ENCODE measurements at places on chromosomes 12 and 14.

- DNase-seq, result no peak
Measured at GRCh38 chr14:96748362-96748761, 48.8 kb upstream of the VRK1 start.

DNA sequence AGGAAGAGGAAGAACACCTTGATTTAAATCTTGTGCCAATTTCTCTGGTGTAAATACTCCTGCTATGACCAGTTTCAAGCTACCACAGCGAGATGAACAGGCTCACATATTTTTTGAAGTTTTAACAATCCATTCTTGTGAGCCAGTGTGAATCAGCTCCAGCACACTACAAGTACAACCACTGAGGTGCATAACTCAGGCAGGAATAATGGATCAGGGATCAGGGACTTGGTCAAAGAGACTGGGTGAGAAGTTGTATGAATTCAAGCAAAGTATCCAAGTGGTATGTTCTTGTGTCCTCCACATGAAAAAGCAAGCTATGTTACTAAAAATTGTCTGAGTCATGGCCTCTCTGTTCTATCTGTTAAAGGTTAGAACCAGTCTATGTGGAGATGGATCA, 35.2 kb upstream of the KITLG start:
- no peak for DNase-seq

DNA sequence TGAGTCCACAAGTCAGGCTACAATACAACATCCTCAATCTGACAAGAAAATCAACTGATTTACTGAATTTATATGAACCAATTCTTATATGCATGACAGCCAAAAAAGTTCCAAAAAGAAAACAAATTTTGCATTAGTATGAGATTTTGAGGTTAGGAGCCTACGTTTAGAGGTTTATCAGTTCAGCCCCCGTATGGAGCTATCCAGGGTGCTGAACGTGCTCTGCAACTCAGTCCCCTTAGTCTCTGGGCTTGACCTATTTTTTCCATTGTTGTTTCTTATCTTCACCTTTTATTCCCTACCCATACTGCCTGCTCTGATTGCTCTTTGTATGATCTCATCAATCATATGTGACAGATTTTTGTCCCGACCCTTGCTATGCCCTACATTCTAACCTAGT, 693.0 kb downstream of the NRXN3 start:
- DNase-seq, result peak; percentile 37

DNA sequence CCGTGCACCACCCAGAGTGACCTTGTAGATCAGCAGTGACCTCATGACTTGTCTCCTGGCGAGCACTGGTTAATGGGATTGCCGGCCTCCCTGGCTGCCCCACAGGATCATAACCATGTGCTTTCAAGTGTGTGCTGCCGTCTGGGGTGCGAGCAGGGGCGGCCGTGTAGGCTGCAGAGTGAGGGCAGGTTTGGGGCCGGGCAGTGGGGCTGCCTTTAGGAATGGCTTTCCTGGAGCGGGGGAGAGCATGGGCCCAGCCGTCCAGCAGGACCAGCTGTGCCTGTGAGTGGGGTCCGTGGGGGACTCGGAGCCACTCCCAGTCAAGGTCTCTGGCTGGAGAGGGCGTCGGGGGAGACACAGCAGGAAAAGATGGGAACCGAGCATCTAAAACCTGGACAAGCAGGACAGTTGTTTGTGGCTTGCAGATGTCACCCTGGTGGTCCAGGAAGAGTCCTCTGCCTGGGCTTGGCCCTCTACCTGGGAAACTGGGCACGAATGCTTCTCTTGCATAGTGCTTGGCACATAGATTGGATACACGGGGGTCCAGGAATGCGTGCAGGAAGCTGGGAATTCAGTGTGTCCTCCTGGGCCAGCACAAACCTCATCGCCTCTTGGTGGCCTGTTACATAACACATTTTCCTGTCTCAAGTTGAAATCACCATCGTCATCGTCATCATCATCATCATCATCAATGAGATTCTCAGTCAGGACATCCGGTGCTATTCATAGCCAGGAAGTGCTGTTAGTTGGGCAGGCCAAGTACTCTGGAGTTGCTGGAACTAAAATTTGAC, 96.0 kb downstream of the ADGRD1 start:
- DNase-seq, result no peak

DNA sequence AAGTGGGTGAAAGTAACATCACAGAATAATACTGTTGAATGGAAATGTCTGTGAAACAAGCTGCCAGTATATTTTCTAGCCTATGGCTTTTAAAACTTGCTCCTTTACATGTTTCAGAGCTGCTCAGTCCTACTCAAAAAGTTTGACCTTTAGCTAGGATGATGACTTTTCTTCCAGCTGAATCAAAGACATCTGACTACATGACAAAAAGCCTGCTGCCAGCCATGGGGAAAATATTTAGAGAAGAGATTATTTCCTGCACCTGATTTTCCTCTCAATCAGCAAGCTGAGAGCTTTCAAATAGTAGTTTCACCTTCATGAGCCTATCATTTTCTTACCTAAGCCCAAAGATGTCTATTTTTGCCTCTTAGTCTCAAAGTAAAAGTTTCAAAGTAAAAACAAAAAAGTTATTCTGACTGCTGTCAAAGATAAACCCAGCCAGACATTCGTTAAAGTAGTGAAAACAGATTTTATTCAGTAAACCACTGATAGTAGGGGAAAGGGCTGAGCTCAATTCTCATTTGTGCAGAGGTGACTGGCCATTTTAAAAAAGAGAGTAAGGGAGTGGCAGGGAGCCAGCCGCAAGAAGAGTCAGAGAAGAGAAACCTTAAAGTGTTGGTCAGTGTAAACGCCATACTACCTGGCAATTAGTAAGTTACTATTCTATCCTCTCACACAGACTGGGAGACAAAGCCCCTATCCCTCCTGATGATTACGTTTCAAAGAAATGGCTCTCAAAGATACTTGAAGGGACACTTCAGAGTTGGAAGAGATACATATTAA, 2.2 kb downstream of the ATP6V1D start:
- DNase-seq, result no peak

DNA sequence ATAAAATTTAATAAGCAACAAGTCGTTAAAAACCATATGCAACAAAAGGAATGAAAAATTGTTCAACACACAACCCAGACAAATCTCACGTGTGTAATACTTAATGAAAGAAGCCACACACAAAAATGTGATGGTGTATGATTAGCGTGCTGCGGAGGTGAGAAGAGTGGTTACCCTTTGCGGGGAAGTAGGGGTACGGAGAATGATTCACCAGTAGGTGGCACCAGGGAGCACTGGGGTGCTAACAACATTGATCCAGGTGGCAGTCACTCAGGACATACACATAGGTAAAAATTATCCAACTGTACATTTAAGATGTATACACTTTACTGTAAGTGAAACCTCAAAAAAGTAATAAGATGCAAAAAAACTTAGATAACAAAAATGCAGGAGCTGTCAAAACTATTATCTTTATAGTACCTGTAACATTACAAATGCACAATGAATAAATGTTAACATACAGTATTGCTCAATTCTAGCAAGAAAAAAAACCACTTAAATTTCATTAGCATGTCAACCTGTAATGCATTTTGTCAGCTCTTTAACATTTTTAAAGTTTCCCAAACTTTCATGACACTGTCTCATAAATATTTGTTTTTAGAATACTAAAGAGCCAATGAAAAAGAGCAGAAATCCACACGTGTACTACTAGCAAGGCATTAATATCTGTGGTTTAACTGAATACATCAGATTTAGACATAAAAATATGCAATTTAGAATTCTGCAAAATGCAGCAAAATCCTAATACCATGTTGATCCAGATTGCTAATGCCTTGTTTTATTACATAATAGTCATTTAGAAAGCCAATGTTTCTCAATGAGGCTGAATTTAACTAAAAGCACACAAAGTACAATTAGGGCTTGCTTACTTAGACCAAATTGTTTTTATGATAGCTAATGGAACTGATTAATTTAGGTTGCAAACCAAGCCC, 46.7 kb downstream of the TMCC3 start:
- DNase-seq, result peak; percentile 37

DNA sequence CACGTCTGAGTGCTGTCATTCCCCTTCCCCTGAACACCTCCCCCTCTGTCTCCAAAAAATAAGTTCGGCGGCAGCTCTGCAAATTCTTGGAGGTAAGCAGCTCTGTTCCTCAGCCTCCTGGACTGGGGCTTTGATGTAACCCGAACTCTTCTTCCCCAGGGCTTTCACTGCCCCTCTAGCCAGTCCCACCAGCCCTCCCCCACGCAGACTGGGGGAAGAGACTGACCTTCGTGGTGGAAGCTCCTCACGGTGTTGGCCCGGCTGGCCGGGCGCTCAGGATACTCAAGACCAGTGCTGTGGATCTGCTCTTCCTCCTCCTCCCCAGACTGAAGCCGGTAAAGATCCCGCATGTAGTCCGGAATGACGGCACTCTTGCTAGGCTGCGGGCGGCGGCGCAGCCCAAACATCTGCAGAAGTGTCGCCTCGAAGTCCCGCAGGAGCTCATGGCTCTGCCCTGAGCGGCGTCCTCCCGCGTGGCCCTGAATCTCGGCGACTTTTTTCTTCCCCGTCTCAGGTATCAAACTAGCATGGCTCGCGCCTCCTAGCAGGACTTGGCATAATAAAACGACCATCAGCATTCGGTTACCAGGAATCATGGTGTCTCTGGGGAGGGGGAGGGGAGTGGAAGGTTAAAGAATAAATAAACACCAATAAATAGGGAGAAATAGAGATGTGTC, 4.9 kb downstream of the BMP4 start:
- no peak for DNase-seq

GRCh38 chr12:109714141-109714912, 702 bp downstream of the FAM222A start:
- DNase-seq, result peak; percentile 27

DNA sequence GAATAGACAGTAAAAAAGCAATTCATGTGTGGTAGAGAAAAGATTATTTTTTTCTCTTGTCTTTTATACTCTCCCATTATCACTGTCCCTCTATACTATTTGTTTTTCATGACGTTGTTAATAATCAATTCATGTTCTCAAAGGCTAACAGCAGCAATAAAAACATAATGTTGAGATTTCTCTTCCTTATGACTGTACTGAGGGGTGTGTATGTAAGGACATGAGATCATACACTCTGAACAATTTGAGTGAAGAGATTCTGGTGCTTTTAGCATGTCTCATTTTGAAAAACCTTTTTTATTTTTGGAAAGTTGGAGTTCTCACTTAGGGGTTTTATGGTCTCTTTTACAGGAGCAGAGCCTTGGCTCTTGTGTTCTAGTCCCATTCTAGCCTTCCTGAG, 3.8 kb upstream of the TSPAN8 start:
- no peak for DNase-seq

- no peak for DNase-seq
Measured at GRCh38 chr12:116060764-116061163, 216.7 kb downstream of the MED13L start.

GRCh38 chr12:13670285-13670866, 311.0 kb downstream of the GRIN2B start:
- no peak for DNase-seq

- DNase-seq, result peak; percentile 19
Measured at GRCh38 chr12:14384783-14385638, 19.5 kb downstream of the ATF7IP start.

DNA sequence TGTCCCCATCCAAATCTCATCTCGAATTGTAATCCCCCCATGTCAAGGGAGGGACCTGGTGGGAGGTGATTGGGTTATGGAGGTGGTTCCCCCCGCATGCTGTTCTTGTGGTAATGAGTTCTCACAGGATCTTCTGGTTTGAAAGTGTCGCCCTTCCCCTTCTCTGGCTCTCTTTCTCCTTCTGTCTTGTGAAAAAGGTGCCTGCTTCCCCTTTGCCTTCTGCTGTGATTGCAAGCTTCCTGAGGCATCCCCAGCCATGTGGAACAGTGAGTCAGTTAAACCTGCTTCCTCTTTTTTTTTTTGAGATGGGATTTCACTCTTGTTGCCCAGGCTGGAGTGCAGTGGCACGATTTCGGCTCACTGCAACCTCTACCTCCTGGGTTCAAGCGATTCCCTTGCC, 104.0 kb downstream of the CCDC91 start:
- DNase-seq, result no peak

DNA sequence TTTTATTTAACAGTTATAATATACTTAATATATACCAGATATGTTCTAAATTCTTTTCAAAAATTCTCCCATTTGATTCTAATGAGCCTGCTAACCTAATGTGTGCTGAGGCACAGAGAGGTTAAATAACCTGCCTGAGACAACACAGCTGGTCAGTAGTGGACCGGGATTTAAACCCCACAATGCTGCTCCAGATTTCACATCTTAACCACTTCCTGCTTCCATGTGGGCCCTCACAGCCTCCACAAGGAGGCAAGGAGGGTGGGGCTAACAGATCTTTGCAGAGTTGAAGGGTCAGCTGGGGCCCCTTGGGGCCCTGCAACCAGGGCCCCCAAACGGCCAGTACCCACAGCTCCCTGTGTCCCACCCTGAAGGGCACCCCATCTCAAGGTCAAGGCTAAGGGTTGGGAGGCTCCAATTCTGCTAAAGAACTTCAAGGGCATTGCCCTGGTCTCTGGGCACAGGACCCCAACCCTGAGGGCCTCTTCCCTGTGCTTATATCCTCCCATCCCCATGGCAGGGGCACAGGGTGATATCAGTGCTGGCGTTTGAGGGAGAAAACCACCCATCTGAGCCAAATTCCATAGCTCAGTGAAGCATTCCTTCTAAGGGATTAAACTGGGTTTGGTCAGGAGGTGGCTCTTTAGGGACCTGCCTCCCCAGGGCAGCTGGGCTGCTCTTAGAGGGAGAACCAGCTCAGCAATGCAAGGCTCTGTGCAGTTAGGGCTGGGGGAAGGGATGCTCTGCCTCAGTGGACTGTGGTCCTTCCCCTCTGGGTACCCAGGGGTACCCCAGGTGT, 2.2 kb downstream of the KRT80 start:
- no peak for DNase-seq

GRCh38 chr12:33663000-33663654, 223.5 kb upstream of the SYT10 start:
- DNase-seq, result no peak

DNA sequence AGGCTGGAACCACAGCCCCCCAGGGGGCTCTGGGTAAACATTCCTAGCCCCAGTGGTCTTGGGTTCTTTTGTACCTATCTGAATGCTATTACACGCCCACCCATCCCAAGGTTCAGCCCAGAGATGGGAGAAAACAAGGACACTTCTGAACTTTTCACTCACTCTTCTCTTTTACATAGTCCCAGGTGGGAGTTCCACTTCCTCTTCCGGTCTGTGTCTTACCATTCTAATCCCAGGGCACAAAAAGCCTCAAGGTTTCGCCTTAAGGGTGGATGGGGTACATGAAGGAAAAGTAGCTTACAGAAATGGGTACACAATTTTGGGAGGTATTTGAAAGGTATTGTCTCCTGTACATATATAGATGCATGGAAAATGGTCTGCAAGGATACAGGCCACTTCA, 79.0 kb downstream of the TMEM30B start:
- no peak for DNase-seq

DNA sequence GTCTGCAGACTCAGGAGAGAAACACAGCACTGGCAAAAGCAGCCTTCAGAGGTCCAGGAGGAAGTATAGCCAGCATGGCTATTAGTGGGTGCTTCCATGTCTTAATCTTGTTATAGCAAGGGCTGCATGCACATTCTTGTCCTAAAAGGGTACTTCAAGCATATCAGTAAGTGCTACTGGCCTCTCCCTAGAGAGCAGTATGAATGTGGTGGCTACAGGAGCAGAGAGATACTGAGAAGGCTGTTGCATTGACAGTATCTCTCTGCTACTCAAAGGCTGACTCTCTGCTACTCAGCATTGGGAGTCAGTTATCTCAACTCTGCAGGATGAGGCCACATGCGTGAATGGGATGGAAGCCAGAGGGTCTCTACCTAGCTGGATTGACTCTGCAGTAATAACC, 2.0 kb downstream of the GARIN6 start:
- no peak for DNase-seq

- no peak for DNase-seq
Measured at GRCh38 chr12:98453492-98453891, 61.9 kb upstream of the TMPO start.

All from KG1 (cell line).